ENCODE measurements at places on chromosomes 6 and 20.

- DNase-seq = peak; percentile 82
These were observed 852 bp downstream of the GMNN start for GRCh38 chr6:24775520-24776058.

- DNase-seq = no peak
These were observed 120.5 kb upstream of the BTBD3 start for GRCh38 chr20:11797156-11797555.

DNA sequence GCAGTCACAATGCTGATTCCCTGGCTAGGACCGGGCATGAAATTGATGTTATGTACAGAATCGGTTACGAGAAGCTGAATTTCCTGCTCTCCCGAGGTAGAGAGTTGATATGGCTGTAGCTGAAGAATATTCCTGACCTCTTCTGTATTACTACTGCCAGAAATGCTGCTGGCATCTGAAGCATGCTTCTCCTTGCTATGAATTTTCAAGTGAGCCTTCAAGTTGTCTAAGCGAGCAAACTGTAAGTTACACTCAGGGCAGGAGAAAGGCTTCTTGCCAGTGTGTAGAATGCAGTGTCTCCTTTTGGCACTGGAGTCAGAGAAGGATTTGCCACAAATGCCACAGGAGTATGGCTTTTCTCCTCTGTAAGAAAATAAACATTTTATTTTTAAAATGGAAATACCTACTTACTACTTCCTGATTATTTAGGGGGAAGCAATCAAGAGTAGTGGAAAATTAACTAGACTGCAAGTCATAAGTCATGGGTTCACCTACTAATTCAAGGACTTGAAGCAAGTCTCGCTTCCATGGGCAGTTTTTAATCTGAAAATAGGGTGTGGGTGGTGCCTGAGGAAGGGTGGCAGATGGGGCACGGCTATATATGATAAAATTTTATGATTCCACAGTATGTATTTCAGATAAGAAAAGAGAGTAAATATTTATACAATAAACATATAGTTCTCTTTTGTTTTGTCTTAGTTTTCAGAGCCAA is 10.8 kb upstream of the MICAL1 start:
- DNase-seq = no peak

DNA sequence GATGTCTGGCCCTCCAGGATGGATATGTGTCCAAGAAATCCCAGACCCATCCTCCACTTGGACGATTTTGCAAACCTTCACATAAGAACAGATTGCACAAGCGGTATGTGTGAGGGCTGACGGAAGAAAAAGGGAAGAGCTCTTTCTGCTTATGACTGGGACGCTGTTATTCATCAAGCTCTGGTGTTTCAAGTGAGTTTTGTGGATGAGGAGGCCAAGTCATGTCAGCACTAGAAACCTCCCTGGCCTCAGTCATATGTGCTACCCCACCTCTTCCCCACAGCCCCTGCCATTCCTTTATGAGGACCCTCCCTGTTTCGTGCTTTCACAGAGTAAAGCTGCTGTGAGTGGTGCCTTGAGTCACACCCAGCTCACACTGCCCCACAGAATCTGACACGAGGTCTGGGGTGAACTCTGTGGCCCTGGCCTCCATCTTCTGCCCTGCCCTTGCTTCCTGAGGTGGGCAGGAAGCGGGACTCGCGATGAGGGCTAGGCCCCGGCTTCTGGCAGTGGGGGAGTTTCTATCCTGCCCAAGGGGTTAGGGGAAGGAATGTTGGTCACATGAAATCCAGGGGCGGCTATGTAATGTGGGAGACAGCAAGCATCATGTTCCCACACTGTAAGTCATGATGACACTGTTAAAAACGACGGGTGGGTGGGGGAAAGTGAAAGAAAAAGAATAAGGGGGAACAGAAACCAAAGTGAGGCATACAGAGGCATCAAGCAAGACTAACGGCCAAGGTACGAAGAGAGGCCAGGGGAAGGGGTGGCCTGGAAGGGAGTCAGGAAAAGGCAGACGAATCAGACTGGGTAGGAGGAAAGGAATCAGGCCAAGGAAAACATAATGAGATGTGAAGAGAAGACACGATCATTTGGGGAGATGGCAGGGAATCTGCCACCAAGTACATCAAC is 78.1 kb downstream of the PRDM1 start:
- DNase-seq = peak; percentile 89

- DNase-seq = no peak
These were observed 9.2 kb downstream of the SIM1 start for GRCh38 chr6:100455230-100456124.

GRCh38 chr20:48771542-48771941 is 56.3 kb downstream of the PREX1 start:
- DNase-seq = no peak

DNA sequence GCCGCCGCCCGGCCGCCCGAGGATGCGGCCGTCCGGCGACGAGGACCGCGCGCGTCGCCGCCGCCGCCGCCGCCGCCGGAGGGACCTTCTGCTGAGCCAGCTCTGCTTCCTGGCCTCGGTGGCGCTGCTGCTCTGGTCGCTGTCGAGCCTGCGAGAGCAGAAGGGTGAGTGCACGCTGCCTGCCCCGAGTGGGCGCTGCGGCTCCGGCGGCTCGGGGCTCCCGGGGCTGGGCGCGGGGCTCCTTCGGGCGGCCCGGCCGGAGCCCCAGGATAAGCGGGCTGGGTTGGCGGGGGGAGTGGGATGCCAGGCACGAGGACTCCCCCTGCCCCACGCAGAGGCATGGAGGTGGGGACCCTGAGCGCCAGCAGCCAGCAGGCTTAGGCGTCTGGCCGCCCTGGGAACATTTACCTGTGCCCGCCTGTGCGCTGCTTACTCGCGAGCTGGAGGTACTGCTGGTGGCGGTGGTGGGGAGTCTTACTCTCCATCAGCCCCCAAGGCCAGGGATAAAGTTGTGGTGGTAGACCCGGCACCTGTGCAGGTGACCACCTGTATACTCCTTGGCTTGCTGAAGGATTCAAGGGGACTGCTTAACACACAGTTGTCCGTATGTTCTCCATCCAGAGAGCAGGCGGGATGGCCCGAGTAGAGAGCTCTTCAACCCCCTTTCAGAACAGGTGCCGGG is 520 bp downstream of the SLC24A3 start:
- DNase-seq = peak; percentile 47

GRCh38 chr6:150751296-150751695 is 114.2 kb upstream of the MTHFD1L start:
- DNase-seq = peak; percentile 15

DNA sequence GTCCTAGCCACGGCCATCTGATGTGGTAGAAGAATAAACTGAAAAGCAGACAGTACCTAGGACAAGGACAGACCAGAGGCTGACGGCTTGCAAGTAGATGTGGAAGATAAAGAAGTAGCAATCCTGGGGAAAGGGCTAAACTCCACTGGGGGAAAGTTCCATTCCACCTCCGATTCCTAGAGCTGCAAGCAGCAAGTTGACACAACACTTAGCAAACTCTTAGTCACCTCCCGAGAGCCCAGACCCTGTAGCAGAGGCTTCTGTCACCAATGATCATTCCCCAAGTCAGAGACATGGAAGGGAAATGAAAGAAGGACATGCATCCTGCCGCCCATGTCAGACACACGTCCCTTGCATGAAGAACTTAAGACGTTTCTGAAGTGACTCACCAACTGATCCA is 99.2 kb upstream of the RPS6KA2 start:
- no peak for DNase-seq

GRCh38 chr20:16005915-16006493 is 567.2 kb downstream of the KIF16B start:
- no peak for DNase-seq

GRCh38 chr6:157281570-157281969 is 41.7 kb downstream of the TMEM242 start:
- no peak for DNase-seq

- DNase-seq = no peak
These were observed 553.8 kb upstream of the JAG1 start for GRCh38 chr20:11227602-11228001.

DNA sequence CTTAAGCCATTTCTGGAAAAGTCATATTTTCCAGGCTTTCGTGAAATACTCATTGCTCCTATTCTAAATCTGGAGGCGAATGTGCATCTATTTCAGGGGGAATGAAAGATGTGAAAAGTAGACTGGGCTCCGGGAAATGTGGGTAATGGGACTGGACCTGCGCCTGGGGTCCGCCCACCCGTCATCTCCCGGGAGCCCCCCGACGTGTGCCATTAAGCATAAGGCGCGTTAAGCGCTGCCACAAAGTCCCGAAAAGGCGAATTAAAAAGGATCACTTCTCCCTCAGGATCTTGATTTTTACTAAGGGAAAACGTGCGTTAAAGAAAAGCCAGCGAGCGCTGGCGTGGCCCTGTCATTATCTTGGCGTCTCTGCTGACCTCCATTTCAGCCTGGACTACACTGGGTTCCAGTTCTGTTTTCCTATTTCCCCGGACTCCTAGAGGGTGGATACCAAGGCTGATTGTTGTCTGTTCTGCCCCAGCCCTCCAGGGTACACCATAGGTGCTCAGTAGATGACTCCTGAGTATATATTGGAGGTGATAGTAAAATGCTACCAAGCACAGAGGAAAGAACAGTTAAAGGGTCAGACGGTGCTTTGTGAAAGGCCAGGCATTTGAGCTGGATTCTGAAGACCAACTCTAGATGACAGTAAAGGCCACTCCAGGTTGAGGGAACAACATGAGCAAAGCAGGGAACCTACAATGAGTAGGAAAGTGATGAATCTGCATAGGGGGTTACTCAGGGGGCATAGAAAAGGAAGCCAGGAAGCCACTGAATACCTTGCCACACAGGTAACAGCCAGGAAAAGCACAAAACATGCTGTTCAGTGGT is 89.2 kb upstream of the ARID1B start:
- DNase-seq = peak; percentile 40

- DNase-seq = no peak
These were observed 28.6 kb downstream of the KIF25 start for GRCh38 chr6:168025831-168026710.

DNA sequence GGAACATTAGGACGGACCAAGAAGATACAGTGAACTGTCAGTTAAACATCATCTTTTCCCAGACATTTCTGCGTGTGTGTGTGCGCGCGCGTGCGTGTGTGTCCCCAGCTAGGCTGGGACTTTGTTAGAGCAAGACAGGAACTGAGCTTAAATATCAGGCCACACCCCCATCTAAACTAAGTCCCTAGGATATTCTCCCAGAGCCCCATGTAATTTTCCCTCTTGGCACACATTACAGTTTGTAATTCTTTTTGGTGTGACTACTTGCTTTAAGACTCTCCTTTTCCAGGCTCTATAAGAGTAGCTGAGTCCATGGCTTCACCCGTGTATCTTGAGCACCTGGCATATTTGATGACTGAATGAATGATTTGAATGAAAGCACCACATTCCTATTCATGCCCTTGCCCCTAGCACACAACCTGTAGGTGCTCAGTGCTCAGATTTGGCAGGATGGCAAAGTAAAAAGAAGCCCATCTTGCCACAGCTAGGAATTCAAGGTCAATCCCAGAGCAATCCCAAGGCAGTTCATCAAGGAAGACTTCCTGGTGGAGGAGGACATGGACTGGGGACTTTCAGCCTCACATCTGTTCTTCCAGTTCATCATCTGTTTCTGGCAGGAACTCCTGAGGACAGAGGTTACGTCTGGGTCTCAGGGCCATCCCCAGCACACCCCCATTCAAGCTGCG is 69.2 kb downstream of the MRPL14 start:
- no peak for DNase-seq

DNA sequence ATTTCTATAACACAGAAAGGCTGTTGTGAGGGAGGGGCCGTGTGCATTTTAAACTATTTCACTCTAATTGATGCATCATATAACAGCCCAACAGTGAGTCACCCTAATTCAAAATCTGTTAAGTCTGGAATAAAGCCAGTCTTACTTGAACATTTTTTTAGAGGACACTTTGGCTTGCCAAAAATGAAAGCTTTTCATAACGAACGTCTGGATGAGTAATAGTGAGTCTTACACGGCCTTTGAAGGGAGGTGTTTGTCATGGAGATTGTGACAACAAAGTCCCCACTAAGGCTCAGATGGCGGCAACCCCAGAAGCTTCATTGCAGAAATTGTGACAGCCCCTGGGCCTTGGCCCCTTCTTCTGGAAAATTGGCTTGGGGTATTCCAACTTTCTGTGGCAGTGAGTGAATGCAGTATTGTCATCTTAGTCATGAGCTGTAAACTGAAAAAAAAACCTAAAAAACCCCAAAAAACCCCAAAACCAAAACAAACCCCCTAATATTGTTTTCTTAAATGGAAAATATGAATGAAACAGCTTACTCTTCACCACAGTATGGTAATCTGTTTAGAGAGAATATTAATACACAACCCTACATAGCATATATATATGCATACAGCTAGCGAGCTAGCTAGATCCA is 92.6 kb upstream of the CLDN20 start:
- peak; percentile 94 for DNase-seq

DNA sequence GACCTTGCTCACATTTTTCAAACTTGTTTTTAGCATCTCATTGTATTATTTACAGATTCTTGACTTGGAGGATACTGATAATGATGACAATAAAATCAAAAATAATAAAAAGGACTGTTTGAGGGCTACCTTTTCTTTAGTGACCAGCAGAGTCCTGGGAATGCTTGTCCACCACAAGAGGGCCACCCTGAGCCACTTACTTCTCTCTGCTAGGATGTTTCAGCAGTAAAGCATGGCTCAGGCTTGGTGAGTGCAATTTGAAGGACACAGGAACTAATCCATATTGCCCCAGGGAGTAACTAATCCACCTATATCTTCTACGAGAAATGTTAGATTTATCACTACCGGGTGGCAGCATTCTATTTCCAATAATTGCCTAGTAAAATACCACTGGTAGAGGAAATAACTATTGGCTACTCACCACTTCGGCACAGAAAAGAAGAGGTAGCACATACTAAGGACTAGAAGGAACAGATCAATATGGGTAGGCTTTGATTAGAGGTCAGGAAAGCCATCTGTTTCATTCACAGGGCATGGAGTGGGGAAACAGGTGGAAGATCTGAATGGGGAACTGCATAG is 5.8 kb upstream of the KIAA0408 start:
- DNase-seq = peak; percentile 77

- DNase-seq = no peak
These were observed 30.1 kb downstream of the LAMA5 start for GRCh38 chr20:62336775-62337557.

DNA sequence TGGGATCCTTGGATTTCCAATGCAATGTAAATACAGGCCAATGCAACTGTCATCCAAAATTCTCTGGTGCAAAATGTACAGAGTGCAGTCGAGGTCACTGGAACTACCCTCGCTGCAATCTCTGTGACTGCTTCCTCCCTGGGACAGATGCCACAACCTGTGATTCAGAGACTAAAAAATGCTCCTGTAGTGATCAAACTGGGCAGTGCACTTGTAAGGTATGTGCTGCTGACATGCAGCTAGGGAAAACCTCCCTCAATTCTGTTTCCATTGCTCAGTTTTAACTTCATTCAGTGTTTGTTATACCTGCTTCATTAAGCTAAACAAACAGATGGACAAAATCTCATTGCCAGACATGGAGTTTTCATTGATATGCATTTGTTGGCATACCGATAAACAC is 397.1 kb downstream of the ARHGAP18 start:
- peak; percentile 70 for DNase-seq

GRCh38 chr20:41214666-41215065 is 77.3 kb downstream of the PLCG1 start:
- DNase-seq = no peak
